ENCODE measurements at places on chromosomes 12 and 14.

DNA sequence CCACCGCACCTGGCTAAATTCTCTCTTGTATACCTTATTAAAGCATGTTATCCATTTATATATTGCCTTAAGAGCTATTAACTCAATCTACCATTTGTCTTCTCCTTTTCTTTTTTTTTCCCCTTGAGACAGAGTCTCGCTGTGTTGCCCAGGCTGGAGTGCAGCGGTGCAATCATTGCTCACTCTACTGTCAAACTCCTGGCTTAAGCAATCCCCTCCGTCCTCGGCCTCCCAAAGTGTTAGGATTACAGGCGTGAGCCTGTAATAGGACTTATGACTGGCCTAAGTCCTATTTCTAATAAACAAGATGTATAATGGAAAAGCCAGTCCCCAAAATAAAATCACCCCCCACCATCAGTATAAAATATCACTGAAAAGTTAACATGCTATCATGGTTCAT is 14.4 kb downstream of the SNX6 start:
- DNase-seq, result no peak

GRCh38 chr12:130083734-130084133 is 78.5 kb upstream of the FZD10 start:
- DNase-seq, result no peak

DNA sequence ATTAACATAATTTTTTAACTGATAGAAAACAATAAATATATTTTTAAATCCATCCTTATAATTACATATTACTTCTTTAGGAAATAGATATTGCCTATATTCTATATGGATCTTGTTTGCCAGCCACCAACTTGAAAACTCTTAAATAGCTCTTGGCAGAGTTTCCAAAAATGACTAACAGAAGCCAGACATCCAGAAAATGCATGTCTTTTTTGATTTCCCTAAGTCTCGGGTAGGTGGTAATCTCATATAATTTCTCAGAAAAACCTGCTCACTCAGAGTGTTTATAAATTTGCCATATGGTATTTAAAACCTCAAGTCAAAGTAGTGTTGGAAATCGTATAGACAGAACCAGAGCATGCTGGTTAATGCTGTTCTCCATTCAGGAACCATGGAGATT is 360.4 kb upstream of the FOXG1 start:
- DNase-seq, result no peak

GRCh38 chr12:14403711-14404196 is 38.3 kb downstream of the ATF7IP start:
- DNase-seq, result peak; percentile 83

GRCh38 chr12:15530361-15530760 is 208.1 kb downstream of the PTPRO start:
- DNase-seq, result no peak

DNA sequence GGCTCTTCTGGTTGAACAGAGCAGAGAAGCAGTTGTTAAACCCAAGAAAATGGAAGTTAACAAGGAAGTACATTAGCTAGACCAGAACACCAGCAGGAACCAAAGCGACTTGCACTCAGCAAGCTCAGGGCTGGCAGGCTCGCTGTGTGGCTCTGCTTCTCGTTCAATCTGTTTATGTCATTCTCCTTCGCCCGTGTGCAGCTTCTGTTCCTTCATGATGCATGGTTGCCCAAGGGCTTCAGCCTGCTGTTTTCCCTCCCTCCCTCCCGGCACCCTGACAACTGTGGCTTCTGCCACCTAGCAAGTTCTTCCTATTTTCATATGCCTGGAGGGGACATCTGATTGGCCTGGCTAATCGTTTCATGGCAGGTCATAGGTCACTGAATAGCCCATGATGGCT is 25.3 kb downstream of the PIGH start:
- DNase-seq, result no peak

GRCh38 chr14:20848955-20849570 is 42.1 kb upstream of the RNASE3 start:
- DNase-seq, result no peak

GRCh38 chr12:116246490-116247179 is 30.9 kb downstream of the MED13L start:
- DNase-seq, result no peak

DNA sequence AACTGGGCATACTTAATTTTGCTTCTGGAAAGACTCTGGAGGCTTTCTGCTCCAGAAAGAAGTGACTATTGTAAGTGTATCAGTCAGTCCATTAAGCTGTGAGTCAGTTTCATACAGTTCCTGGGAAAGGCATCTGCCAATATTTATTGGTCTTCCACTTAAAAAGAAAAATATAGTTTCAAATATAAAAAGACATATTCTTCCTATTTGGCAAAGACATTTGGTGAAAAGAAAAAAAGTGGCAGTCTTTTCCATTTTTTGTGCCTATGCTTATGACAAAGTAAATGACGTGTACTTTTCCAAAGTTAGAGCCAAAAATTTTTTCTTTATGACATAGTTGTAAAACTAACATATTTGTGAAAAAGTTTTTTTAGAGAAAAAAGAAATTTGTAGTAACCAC is 12.3 kb downstream of the TMEM30B start:
- DNase-seq, result no peak

- peak; percentile 82 for DNase-seq
Measured at GRCh38 chr14:74571901-74572725, 39.9 kb downstream of the LTBP2 start.

- peak; percentile 44 for DNase-seq
Measured at GRCh38 chr14:20332788-20333493, at the start of gene CCNB1IP1. TSS of gene CCNB1IP1 (minus strand) at chr14:20333279. CDS start at chr14:20316523, 16,756 bp downstream.

DNA sequence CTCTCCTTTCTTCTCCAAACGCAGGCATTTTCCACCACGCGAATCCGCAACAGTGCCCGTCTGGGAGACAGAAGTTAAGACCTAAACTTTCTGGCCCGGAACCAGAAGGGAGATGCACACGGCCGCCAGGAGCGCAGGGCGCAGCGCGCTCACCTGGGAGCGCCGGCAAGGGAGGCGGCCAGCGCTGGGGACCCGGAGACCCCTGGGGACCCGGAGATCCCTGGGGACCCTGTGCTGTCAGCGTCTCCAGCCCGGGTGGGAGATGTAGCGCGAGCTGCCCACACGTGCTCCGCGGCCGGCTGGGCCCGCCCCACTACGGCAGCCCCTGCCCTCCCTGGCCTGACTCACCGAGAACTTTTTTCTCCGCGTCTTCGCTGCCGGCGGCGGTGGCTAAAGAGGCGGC is 620 bp downstream of the YBX3 start:
- DNase-seq, result no peak

GRCh38 chr12:112828541-112828940 is 37.0 kb downstream of the RPH3A start:
- DNase-seq, result no peak

DNA sequence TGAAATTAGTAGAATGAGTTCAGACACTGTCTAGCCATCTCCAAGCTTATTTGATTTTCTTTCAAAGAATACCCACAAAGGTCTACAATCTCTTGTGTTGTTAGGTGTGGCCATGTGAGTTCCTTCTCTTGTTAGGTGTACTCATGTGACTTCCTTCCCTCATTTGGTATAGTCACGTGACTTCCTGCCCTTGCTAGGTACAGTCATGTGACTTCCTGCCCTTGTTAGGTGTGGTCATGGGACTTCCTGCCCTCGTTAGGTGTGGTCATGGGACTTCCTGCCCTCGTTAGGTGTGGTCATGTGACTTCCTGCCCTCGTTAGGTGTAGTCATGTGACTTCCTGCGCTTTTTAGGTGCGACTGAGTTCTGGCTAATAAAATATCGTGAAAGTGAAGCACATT is 179.6 kb downstream of the TMX1 start:
- no peak for DNase-seq

DNA sequence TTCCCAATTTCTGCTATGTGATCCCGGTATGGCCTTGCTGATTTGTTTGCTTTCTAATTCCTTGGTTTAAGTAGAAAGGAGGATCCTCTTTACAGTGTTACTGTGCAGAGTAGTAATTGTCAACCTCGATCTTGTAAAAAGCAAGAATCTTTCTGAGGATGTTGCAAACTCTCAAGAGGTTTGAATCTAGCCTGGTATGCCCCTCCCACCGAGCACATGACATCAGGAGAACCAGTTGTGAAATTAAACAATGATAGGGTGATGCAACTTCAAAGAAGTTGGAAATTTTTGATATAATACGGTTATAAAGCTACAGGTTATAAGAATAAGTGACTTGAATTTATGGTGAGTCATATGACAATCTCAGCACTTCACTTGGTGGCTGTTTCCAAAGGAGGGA is 35.0 kb upstream of the FUT8 start:
- DNase-seq, result no peak

GRCh38 chr14:54737132-54737711 is 165.4 kb downstream of the GCH1 start:
- DNase-seq, result no peak

DNA sequence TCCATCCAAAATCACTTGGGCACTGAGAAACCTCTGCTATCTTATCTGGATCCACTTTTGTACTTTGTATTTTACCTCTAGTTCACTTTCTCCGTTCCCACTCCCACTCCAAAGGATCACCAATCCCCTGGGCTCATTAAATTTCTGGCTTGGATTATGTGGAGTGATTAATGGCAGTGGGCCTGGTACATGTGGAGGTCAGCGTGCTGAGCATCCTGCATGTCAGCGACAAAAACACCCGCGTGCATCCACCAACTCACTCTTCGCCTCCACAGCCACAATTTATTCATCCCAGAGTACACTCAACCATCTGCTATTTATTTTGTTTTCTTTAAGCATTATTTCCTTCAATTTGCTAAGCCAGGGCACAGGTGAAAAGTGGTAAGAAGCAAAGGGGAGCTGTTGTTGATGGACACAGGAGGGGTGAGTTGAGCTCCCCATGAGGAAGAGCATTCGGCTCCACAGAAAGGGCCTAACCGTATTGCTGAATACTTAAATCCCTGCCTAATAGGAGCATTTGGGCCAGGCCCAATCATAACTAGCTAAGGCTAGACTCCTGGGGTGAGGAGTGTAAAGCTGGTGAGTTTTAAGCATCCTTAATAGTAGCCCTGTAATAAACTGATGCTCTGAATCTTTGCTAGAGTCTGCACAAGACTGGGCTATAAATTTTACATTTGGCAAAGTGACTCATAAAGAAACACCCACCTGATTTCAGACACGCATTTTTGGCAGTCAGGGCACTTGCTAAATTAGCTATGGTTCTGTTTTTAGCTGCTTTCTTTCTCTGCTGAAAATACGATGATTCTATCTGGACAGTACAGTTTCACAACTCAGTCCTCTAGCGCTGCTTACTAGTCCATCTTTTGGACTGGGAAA is 137.8 kb downstream of the SLC25A21 start:
- DNase-seq, result no peak

- peak; percentile 65 for DNase-seq
Measured at GRCh38 chr12:7638760-7639555, 26.8 kb downstream of the APOBEC1 start.

GRCh38 chr14:28666961-28667360 is 99.6 kb upstream of the FOXG1 start:
- no peak for DNase-seq

GRCh38 chr12:120231316-120232011 is 30.6 kb upstream of the RPLP0 start:
- no peak for DNase-seq

GRCh38 chr12:5969974-5970690 is 25.1 kb upstream of the ANO2 start:
- no peak for DNase-seq

GRCh38 chr12:39722504-39722903 is 102.9 kb upstream of the ABCD2 start:
- no peak for DNase-seq

DNA sequence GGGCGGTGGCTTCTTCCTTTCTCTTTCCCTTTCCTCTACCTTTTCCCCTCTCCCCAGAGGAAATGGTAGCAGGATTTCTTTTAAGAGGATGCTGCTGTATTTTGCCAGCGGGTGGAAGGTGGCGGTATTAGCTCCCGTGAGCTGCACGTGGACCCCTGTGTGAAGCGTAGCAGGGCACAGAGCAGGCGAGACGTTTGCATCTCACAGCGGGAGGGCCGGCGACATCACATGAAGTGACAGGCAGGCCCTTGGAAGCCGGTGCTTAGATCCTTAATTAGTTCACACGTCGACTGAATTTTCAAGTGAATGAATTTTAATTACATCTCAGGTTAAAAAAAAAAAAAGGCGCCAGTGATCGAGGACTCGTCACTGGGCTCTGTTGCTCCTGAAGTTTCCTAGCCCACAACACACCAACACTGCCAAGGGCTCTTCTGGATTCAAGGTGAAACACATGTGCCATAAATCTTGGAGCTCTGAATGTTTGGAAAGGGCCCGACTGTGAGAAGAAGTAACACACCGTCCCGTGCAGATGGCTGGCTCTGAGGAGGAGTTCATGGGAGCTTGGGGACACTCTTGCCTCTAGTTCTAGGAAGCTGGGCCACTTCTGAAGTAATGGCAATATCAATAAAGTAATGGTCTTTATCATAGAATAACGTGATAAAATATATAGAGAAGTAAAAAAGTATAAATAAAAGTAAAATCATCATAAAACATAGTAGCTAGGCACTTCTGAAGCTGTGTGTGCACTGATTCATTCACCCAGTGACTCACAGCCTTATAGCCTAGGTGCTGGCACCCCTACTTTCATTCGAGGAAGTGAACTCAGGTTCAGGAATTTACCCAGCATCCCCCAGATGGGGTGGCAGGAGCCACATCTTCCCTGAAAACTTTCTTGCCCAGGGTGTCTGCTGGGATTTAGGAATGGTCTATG is 75.3 kb downstream of the AACS start:
- no peak for DNase-seq

DNA sequence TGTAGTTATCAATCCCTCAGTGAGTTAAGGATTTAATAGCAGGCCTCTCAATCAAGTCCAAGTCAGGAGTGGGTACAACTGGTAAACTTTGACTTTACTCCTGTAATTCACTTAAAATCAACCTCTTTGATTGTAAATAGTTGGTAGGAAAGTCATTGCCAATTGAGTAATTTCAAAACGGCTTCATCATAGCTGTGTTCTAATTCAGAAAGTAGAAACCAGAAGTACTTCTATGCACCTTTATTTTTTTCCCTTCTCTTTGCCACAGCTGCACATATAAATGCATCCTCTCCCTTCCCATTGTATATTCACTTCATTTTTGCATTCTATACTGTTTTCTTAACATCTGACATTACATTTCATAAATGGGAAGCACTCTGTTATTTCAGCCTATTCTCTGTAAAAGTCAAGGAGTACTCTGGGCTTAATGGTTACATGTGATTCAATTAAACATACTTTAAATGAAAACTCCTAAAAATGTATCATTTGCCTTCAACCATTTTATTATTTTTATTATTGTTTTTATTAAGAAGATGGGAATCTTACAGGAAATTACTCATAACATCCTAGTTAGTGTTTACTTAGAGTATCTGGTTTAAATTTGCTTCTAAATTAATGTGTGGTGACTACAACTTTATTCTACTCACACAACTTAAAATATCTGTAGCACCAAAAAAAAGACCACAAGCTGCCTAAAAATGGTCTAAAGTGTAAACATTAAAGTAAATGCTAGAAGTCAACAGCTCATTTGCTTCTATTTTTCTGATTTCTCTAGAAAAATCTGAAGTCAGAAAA is 171.2 kb downstream of the CEP128 start:
- no peak for DNase-seq

DNA sequence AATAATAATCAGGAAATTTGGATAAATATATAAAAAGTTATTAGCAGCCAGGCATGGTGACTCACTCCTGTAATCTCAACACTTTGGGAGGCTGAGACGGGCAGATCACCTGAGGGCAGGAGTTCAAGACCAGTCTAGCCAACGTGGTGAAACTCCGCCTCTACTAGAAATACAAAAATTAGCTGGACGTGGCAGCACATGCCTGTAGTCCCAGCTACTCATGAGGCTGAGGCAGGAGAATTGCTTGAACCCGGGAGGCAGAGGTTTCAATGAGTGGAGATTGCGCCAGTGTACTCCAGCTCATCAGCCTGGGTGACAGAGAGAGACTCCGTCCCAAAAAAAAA is 64.5 kb downstream of the SYT1 start:
- DNase-seq, result no peak
